Stimulated activated CD4-positive, alpha-beta T cell treated with anti-CD3 and anti-CD28 coated beads, Interleukin-2, amount 100 ng/mL, for 4 hours (primary cell): ENCODE measurements at places on chromosomes 1 and 21.

GRCh38 chr1:17108786-17109185 lies 10.5 kb downstream of the PADI2 start:
- no peak for DNase-seq

DNA sequence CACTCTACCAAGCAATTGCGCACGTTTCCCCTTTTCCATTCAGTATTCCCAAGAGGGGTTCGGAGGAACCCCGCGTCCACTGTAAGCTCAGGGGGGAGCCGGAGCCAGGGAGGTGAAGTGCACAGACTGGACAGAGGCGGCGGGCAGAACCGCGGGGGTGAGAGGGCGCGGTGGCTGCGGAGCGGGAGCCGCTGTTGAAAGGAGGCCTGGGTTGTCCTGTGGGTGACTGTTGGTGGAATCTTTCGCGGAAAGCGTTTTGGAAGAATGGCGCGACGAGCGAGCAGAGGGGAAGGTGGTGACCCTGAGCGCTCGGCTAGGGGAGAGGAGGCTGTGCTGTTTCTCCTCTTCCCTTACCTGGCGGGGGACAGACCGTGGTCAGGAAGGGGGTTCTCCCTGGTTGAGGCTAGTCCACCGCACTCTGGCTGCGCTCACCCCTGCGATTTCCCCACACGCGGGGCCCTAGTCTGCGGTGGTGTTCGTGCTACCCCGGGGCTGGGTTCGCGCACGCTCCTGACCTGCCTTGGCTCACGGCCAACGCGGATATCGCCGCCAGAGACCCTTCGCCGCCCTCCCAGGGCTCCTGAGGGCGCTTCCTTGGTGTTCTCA lies 92.8 kb downstream of the PRKAB2 start:
- no peak for DNase-seq

DNA sequence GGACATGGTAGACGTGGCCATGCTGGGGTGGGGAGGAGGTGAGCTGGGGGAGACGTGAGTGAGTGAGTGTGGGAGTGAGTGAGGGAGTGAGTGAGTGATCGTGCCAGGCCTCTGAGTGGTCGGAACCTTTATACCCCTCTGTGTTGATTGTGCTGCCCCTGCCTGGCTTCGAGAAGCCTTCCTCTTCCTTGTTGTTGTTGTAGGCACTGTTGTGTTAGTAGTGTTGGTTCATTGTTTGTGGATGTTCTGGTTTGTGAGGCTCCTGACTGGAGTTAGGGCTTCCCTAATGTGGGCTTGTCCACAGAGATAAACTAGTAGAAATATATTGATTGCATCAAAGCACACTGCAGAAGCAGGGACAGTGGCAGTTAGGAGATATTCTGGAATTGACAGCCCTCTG lies at the start of gene KRTAP10-3:
TSS of gene KRTAP10-3 (minus strand) at position 101 of the 400 bp plus-strand sequence. CDS start at position 21, 80 bp downstream.
- no peak for DNase-seq

DNA sequence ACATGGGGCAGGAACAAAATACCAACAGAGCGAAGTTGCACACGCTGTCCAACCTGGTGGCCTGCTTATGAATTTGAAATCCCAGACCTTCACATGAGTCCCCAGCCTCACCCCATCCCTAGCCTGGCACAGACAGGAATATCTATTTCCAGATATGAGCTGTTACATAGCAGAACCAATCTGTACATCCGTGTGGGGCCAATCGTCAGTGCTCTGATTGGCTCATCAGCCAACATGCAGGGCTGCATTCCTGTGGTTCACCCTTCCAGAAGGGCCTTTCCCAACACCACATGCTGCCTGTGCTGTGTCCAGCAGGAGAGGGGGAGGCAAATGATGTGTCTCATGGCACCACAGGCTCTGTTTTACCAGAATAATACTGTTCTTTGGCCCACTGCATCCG lies 31.3 kb downstream of the CCN1 start:
- no peak for DNase-seq

GRCh38 chr1:197017558-197018146 lies 40.3 kb downstream of the CFHR5 start:
- no peak for DNase-seq

DNA sequence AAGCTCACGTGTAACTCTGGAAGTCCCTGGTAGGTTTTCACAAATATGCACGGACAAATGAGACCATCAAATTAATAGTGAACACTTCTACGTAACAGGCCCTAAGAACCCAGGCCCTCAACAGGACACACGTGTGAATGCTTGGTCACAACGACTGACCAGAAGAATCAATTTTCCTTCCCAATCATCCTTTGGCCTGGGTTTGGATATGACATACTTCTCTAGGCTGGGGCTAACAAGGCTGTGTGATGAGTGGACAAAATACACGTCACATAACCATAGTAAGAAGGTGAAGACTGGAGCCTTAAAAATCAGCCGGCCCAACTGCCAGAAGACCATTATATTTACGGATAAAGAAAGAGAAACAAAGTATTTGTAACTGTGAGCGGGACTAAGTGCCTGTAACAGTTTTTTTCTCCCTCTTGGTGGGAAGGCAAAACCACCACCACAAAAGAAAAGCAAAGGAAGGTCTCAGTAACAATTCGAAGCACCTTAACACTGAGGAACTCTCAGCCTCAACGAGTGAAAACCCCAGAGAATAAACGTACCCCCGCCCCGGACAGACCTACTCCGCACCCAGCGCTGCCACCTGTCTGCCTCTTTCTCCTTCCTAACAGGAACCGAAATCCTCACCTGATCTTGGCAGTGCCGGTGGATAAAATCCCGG lies 450 bp downstream of the SDE2 start:
- DNase-seq: no peak

DNA sequence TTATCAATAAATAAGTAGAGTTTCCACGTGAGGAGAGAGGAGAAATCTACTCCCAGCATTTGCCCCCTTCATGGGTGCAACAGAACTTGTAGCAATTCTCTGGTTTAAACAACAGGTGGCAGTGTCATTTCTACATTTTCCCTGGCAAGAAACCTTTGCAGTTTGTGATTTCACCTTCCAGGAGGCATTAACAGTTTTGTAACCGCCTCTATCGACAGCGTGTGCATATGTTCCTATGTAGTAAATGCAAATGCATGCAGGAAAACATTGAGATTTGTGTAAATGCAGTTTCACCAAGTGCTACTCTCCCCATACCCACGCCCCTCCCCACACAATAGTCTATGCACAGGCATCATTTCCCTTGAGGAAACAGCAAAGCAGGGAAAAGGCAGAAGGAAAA lies 494.7 kb downstream of the SMYD3 start:
- no peak for DNase-seq

- DNase-seq: no peak
These were observed 133.6 kb downstream of the EIF4G3 start for GRCh38 chr1:21042929-21043605.

DNA sequence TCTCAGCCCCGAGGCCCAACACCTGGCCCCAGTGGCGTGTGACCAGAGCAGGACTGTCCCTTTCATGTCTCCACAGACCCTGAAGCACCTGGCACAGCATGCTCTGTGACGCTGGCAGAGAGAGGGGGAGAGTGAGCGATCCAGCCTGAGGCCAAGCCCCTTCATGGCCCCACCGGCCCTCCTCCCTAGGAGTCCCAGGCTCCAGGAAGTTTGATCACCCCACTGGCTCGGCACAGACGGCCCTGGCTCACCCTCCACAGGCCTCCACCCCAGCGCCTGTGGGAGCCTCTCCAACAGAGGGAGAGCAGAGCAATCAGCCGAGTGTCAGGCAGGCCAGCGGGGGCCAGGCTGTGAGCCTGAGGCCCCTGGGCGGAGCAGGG lies 11.0 kb downstream of the SH3BGRL3 start:
- DNase-seq: no peak

- no peak for DNase-seq
These were observed 567.2 kb downstream of the PTPRU start for GRCh38 chr1:29803486-29803885.

GRCh38 chr1:147598621-147599361 lies 57.5 kb downstream of the BCL9 start:
- DNase-seq: peak; percentile 16

DNA sequence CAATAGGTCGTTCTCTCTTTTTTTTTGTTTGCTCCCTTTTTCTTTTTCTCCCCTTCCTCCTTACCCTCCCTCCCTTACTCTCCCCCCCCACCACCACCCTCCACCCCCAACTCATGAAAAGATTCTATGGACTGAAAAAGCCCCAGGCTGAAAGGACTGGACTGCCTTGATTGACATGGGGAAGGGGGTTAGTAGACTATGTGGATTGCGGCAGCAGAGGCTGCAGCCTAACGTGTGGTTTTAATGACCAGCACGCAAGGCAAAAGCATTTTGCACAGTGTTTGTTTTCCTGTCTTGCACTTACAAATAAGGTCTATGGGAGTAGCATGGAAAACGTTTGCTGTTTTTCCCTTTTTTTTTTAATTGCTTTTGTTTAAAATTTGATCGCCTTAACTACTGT lies 5.5 kb downstream of the ZBTB18 start:
- DNase-seq: no peak

- DNase-seq: no peak
These were observed 49.7 kb downstream of the NTPCR start for GRCh38 chr1:232999956-233000625.

- no peak for DNase-seq
These were observed 111.3 kb downstream of the ADSS2 start for GRCh38 chr1:244340396-244340795.

GRCh38 chr1:90512441-90512840 lies 204.7 kb downstream of the BARHL2 start:
- no peak for DNase-seq

GRCh38 chr1:42157667-42158066 lies 4.5 kb downstream of the GUCA2B start:
- DNase-seq: no peak

DNA sequence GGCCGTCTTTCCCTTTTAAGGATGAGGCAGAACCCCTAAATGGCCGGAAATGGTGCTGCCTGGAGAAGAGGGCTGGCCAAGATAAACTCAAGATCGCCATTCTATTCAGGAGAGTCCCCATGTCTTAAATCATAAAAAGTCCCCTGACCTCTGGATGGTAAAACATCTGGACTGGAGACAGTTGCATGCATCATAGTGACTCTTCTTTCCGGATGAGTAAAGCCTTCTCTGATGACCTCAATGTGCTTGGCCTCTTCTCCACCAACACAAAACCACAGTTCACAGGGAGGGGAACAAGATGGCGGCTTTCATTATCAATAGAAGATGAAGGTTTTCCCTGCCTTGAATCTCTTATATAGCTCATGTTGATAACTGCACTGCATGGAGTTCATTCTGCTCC lies 27.5 kb upstream of the H6PD start:
- no peak for DNase-seq

DNA sequence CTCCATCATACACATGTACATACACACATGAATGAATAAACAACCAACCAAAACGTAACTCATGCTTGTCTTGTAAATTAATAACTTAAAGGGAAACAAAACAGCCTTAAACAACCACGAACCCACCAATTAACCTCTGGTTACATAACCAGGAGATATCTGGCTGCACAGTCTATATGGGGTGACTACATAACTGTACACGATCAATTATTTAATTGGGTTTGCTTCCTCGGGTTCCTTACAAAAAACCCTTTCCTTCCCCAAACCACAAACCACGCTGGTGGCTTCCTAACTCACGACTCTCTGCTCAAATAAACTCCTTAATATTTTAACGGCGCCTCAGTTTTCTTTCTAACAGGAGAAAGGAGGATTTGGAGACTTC lies 744 bp downstream of the ZNF670 start:
- no peak for DNase-seq

GRCh38 chr1:55712148-55712547 lies 497.0 kb upstream of the USP24 start:
- no peak for DNase-seq

- DNase-seq: no peak
These were observed 6.2 kb downstream of the FNDC5 start for GRCh38 chr1:32864375-32865019.

DNA sequence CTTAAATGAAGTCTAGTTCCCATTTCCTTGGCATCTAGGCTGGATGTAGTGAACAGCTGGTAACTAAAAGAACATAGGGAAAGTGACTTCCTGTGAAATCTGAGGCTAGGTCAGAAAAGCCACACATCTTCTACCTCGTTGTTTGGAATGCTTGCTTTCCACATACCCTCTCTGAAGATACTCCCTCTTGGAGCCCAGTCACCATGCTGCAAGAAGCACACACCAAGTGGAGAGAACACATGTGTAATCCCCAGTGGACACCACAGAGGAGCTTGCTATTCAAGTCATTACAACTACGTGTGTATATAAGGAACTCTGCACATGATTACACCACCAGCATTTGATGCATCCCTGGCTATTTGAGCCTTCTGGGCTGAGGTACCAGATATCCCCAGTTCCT lies 125.9 kb downstream of the RGS21 start:
- DNase-seq: no peak

GRCh38 chr1:176719447-176719846 lies 256.5 kb downstream of the PAPPA2 start:
- no peak for DNase-seq

GRCh38 chr1:98964198-98964597 lies 40.5 kb downstream of the PLPPR5 start:
- DNase-seq: no peak

DNA sequence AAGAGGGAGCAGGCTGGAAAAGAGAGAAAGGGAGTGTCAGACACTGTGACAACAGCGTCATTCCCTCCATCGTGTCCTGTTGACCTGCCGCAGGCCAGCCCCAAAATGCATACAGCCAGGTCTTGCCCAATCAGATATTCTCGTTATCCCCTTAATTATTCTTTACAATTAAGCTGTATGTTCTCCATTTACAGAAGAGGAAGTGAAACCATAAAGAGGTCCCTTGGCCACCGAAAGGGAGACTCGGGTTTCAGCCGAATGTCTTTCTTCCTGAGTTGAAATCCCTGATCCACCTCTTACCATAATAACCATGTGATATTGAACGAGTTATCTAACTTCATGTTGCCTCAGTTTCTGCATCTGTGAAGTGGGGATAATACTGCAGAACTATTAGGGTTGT lies 70.5 kb downstream of the IGSF21 start:
- DNase-seq: no peak
